ENCODE measurements at places on chromosomes 6 and 20.

- DNase-seq = no peak
These were observed 30.5 kb upstream of the RPP40 start for GRCh38 chr6:5034328-5034727.

DNA sequence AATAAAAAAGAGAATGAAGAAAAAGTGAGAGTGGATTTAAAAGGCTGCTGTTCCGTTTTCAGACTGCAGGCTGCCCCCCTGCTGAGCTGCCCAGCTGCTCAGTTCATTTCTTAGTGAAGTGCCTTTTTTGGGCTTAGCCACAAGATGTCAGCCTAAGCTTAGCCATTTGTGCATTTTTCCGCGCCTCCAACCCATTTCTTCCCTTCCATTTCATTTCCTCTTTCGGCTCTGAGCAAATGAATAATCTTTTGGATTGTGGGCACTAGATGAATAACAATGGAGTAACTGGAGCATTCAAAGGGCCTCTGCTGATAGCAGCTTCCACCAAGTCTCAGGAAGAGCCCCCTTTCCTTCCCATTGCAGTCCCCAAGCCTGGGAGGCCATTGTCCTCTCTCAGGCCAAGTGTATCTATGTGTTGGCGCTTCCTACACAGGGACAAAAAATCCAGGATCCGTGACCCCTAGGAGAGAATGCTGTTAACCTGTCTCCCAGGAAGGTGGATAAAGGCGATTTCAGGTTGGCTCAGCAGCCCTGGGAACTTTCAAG, 83.5 kb upstream of the SPTLC3 start:
- DNase-seq = peak; percentile 44

DNA sequence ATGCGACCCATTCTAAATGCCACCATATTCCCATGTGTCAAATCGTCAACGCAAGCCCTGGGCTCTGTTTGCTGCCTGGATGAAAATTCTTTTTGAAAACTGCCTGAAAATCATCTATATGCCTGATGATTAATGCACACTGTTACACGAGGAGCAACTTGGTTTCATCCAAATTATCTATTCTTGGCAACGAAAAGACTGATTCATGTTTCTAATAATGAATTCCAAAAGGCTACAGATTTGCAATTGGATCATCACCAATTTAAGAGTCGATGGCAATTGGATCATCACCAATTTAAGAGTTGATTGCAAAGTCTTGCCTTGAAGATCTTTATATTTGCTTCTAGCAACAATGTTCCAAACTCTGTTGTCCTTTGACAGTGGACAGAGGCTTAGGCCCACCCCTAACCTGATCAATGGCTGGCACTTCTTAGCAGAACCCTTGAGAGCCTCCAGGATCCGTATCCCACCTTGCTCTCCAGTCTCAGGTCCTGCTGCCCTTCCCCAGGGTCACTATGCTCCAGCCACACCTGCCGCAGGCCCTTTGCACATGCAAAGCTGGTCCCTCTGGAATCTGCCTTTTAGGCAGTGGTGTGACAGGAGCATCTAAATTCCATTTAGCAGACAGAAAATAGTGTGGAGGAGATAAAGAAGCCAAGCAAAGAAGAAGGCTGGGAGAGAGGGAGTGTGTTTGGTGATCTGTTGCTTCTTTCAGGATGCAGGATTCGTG, 460.9 kb upstream of the SULF2 start:
- DNase-seq = no peak

DNA sequence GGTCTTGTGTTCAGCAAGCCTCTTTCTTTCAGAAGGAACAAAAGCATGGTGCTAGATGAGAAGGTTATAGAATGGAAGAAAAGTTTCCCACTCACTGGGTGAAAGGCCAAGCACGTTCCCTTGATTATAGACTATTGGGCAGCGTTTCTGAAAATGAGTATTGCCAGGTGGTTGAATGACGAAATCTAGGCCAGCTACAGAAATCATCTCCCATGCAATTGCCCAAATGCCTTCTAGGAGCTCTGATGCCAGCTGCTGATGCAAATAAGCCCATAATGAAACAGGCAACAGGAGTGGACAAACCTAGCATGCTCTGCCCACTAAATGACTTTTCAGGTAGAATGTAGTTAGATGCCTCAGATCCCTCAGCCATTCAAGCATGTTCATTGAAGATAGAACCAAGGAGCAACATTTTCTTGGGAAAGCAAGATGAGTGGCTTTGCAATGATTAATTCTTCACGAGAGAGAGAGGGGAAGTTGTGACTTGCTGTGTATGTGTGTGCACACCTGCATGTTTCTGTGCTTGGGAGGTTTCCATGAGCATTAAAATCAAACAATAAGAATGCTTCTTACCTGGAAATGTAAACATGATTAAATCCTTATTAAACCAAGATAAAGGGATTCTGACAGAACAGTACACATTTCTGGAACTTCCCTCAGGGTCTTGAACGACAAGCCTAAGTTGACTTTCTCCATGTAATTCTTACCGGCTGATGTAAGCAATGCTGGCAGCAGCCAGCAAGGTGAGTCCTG, 43.6 kb downstream of the ADTRP start:
- DNase-seq = no peak

DNA sequence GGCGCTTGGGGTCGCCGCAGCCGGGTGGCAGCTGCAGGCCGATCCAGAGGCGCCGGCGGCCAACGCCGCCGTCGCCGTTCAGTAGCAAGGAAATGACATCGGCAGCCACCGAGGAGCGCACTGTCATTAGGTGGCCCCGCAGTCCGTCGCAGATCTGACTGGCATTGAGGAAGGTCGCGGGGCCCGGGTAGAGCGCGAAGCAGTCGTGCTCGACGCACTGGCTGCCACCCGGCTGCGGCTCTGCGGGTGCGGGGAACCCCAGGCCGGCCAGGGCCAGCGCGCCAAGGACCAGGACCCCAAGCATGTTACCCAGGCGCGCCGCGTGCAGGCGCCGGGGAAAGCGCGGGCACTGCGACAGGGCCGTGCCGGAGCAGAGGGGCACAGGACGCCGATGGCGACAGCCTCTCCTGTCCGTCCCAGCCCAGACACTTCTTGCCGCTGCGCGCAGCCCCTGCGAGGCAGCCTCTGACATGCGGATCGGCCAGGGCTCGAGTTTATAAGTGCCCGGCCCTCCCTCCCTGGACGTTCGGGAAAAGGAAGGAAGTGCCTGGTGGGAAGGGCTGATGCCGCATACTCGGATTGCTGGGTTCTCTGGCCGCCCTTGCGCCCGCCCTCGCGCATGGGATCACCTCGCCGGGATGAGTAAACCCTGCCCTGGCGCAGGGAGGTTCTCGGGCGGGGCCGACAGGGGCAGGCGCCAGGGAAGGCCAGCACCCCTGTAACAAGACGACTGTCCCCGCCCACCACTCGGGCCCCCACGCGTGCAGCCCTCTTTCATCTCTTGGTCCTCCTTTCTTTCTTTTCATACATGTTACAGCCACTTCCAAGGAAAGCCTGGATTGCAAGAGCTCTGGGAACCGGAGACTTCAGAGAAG, at the start of gene THBD:
THBD (minus strand) TSS at position 472 of the 875 bp plus-strand sequence; CDS start at position 304, 168 bp downstream.
- DNase-seq = peak; percentile 35

DNA sequence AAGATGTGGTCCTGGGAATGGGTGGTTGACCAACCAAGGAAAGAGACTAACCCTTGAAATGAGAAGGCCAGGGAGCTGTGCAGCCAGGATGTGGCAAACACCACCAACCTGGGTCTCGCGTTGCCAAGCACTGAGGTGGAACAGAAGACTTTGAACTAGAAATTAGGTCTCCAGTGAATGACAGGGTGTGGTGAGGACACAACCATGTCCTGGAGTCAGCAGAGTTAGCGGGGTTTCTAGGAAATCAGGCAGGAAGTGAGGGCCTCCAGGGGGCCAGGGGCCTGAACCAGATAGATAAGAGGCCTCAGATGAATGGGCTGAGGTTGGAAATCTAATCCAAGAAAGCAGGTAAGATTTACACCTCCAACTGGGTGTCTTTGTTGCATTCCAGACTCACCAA, 353.3 kb upstream of the ARID1B start:
- DNase-seq = peak; percentile 42

DNA sequence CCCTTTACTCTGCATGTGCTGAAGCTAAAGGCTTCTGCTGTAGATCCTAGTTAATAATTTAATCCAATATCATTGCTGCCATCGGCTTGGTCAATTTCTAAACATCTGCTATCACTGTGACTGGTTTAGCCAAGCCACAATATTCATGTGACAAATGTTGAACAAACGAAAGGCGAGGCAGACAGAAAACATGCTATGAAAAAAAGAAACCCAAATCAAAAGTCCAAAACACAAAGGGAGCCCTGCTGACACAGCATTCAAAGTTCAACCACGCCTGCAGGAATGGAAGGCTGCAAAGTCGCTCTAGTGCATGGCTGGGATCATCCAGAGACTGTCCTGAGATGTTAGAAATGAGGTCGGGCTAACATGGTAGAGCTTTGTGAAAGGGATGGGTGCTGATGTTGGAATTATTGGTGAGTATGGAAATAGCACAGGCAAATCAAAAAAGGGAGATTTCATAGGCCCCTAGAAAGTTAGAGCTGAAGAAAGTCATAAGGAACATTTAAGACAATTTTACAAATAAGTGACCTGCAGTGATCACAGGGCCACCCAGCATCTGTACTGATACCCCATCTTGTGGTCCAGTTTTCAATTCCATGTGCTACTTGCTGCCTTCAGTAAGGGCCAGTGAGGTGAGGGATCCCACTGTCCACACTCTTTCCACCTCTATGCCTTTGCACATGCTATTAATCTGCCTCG, 8.8 kb upstream of the NHSL1 start:
- DNase-seq = no peak

GRCh38 chr6:107977283-107977682, 19.3 kb upstream of the SEC63 start:
- no peak for DNase-seq

GRCh38 chr6:117597755-117598154, 4.6 kb downstream of the GOPC start:
- no peak for DNase-seq

DNA sequence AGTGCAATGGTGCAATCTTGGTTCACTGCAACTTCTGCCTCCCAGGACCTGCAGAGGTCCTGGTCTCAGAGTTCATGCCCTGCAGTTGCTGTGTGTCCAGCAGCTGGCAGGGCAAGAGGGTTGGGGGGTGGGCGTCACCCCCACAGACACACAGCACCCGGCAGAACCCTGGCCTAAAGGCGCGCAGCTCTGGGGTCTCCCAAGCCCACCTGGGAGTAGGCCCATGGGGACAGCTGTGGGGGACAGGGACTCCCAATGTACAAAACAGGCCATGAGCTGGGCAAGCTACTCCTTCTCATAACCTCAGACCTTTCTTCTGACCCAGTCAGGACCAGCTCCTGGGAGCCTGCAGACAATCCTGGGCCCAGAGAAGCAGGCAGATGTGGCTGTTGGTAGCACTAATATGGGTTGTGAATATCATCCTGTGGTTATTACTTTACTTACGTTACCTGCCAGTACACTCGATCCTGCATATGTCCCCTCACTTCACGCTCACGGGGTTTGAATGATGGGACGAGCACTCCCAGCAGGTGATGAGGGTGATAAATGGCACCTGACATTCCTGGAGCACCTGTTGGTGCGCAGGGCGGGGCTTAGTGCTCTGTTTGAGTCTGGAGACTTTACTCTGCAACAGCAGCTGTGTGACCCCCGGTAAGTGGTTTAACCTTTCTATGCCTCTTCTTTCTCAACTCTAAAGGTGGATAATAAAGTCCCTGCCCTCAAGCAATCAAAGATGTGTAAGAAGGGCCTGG, 39.9 kb upstream of the SULF2 start:
- DNase-seq = no peak

- DNase-seq = peak; percentile 23
These were observed 166.6 kb upstream of the MARCKS start for GRCh38 chr6:113690281-113691259.

GRCh38 chr20:57605878-57606277, 14.3 kb downstream of the ZBP1 start:
- no peak for DNase-seq

- no peak for DNase-seq
These were observed 1760.2 kb upstream of the DEFB115 start for GRCh38 chr20:29497261-29497671.

- DNase-seq = no peak
These were observed 54.7 kb downstream of the RRBP1 start for GRCh38 chr20:17627101-17627955.

GRCh38 chr20:56857950-56858349, 228.8 kb downstream of the TFAP2C start:
- DNase-seq = no peak

GRCh38 chr6:84618836-84619235, 145.6 kb downstream of the TBX18 start:
- DNase-seq = no peak

DNA sequence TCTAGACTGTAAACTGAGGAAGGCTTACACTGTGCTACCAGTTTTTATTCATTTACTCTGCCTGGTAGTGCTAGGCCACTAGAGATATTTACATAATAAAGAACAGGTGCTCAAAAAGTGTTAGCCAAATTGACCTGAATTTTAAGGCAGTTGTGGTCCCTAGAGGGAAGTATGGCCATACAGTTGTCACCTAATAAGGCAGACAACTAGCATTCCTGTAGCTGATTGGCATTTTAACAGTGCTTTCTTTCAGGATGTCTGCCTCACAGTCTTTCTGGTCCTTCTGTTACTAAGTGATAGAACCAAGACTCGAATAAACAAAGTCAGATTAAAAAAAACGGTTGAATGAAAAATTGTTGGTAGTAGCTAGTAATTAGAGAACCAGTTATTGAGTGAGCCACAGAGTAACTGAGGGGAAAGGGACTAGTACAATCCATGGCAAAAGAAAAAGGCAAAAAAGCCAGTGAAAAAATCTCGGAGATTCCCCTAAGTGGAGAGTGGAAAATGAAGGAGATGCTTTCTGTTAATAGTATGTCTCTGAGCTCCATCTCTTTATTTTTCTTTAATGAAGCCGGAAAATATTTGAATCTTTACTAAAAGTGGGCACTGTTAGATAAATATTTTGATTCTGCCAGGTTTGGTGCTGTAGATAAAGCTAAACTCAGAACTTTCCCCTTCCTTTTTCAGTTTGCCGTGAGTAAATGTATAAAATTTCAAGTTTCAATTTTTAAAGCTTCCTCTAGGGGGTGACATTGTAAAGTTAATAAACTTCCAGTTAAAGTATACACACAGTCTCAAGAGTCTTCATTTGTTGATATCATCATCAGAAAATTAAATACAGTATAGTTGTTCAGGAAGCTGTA, 9.1 kb downstream of the VTA1 start:
- DNase-seq = peak; percentile 26

GRCh38 chr6:138563650-138564049, 64.4 kb upstream of the NHSL1 start:
- DNase-seq = no peak

- DNase-seq = no peak
These were observed 308.1 kb upstream of the SPTLC3 start for GRCh38 chr20:12700701-12701100.

GRCh38 chr6:168221000-168221399, 98.6 kb downstream of the DACT2 start:
- DNase-seq = peak; percentile 17

- DNase-seq = peak; percentile 32
These were observed 28.8 kb downstream of the RWDD2A start for GRCh38 chr6:83221889-83222479.

DNA sequence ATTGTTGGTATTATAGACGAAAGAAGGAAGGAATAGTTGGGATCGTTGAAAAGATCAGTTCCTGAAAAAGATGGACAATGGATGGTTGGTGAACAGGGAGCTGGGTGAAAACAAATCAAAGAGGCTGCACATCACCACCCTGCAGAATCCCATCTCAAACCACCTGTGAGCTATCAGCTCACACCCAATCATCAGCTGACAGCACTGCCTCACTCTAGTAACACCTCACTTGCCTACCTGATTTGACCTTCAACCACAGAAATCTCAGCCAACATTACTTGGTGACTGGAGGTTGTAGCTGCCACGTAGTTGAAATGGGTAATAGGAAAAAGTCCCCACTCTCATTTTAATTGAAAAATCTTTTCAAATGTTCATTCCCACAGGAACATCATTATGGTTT, 101.8 kb upstream of the DST start:
- DNase-seq = no peak
